Pulmonary artery endothelial cell (primary cell): ENCODE measurements at places on chromosomes 4 and X. TPM values are rescaled to one million over a fixed set of nuclear protein-coding genes. Genes with fewer than 3 reads are reported as not detected.

Gene STK26
- total RNA-seq, result 0.33 and 7.7 TPM in 2 replicates

DNA sequence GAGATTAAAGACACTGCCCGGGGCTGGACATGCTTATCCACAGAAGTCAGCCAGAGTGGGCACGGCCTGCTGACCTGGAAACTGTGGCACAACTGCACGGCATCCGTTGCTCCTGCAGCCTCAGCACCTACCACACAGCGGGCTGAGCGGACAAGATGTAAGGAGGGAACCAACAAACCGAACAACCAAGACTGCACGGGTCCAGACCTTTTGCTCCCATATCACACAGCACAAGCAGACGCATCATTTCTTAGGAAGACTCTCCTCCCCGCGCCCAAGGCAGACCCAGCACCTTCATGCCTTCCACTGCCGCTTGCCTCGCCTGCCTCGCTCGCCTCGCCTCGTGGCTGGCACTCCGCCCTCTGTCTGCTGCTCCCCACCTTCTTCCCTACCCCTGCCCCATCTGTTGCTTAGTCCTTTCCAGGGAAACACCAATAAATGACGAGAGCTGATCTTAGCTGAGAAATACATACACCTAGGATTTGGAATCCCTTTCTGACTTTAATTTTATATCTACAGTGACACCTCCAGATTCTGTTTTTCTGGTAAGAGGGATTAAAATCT is 79.0 kb downstream of the AFAP1 start:
- DNase-seq, result no peak

Gene GPR50
- total RNA-seq, result not detected in 2 replicates

Gene HELT
- total RNA-seq, result not detected in 2 replicates

DNA sequence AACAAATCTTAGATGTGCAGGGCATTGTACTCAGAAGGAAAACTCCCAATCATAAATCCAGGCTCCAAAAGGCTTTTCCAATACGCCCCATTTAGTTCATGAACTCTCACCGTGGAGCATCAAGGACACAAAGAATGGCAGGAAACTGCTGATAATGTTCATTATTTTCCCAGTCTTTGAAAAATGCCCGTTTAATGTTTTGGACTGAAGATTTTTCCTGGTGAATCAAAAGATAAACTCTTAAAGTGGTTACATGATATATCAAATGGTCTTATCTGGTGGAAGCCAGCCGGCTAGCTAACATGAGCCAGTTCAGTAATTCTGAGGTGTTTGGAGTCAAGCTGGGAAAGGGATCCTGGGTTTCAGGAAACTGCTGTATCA is 62.1 kb upstream of the AP1S2 start:
- DNase-seq, result peak; percentile 4

GRCh38 chrX:7134981-7135380 is 12.5 kb upstream of the STS start:
- no peak for DNase-seq

DNA sequence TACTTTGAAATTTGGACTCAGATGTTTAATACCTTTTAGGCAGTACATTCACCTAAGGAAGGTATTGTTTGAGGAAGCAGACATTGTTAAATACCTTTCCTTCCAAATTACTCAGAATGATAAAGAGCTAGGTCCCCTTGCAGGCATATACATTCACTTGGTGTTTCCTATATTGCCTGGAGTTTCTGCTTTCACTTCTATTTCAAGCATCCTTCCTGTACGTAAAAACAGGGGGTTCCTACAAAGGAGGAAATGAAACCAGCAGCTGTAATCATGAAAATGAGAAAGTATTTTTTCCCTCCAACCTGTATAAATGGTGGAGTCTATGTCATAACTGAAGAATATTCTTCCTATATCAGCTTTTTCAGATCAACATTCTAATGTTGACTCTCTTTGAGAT is 90.4 kb upstream of the RASGEF1B start:
- DNase-seq, result no peak

GRCh38 chr4:15402974-15403373 is 24.9 kb upstream of the C1QTNF7 start:
- DNase-seq, result no peak

DNA sequence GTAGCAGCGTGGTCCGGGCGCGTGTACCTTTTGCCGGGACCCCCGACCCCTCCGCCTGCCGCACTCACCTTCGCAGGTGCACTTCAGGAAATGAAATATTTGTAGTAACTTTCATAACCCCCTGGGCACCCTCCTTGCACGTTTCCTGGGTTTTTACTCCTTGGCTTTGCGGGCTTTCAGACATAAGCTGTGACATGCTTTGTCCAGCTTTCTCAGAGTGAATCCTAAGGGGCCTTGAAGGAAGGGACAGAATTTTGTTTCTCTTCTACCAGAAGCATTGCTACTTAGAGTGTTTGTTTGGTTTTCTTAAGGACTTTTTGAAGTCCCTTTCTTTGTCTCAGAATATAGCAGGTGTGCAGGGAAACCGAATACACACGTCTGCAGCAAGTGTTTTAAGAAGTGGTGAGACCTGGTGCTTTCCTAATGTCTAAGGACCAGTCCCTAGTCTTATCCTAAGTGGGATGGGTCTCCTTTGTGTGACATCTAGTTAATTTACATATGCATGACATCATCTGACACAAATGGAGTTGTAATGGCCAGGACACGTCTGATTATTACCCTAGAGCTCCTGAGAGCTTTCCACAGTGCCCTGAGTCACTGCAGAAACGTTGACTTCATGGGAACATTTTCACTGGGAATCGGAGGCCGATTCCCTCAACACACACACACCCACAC is 1.3 kb downstream of the FAM149A start:
- DNase-seq, result no peak

GRCh38 chrX:104122829-104123228 is 10.5 kb downstream of the ZCCHC18 start:
- DNase-seq, result no peak

GRCh38 chr4:184932343-184932742 is 85.9 kb upstream of the HELT start:
- no peak for DNase-seq

DNA sequence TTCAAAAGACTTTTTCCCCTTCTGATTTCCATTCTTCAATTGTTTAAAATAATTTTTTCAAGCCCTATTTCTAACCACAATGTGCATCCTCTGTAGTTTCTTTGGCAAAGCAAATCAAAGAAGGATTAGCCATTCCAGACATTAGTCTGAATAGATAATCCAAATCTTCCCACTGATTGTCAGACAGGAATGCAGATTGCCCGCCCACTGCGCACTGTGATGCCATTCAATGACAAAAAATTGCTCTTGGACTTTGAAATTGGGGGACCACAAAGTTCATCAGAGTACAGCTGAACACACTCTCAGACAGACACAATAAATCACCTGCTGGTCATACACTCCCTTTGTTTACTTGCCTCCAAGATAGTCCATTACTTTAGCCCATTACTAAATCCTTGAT is 216.5 kb upstream of the DKK2 start:
- DNase-seq, result no peak

Gene TRIM2
- 12.7 and 27.1 TPM in 2 replicates for total RNA-seq

DNA sequence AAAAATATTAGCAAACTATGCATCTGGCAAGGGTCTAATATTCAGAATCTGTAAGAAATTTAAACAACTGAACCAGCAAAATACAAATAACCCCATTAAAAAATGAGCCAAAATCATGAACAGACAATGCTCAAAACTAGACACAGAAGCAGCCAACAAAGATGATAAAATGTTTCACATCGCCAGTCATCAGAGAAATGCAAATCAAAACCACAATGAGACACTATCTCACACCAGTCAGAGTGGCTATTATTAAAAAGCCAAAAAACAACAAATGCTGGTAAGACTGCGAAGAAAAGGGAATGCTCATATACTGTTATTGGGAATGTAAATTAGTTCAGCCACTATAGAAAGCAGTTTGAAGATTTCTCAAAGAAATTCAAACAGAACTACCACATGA is 201.3 kb upstream of the CPEB2 start:
- DNase-seq, result no peak

- DNase-seq, result no peak
These were observed 32.5 kb downstream of the TACC3 start for GRCh38 chr4:1753697-1754311.

Gene DAPP1
- total RNA-seq, result not detected in 2 replicates

Gene ELMOD2
- 15.9 and 16.0 TPM in 2 replicates for total RNA-seq

DNA sequence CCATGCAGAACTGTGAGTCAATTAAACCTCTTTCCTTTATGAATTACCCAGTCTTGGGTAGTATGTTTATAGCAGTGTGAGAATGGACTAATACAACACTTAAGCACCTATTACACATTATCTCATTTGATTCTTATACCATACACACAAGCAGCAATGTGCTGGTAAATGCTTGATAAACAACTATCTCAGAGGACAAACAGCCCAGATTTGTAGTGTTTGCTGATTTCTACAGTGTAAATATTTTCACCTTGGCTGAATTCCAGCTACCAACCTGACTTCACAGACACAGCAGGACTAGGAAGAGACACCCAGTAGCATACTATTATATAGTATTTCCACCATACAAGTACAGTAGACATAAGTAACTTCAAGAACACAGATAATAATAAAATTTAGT is 406.5 kb upstream of the CNKSR2 start:
- no peak for DNase-seq

Gene SPANXN3
- total RNA-seq, result not detected in 2 replicates

DNA sequence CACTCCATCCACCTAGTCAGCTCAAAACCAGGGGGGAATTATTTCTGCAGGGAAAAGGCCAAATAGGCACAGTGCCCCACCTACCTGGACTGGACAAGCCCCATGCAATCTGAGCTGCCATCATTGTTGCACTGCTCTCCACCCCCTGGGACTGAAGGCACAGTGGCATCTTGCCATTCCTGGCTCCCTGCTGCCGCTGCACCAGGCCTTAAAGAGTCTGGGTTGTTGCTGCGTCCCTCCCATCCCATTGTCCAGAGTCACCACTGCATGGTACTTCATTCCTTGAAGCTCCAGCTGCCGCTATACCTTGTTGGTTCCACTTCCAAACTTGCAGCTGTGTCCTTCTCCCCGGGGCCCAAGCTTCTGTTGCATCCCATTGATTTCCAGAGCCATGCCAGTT is 629.7 kb downstream of the STIM2 start:
- no peak for DNase-seq

GRCh38 chr4:39286263-39286662 is 79.9 kb downstream of the RFC1 start:
- DNase-seq, result no peak

DNA sequence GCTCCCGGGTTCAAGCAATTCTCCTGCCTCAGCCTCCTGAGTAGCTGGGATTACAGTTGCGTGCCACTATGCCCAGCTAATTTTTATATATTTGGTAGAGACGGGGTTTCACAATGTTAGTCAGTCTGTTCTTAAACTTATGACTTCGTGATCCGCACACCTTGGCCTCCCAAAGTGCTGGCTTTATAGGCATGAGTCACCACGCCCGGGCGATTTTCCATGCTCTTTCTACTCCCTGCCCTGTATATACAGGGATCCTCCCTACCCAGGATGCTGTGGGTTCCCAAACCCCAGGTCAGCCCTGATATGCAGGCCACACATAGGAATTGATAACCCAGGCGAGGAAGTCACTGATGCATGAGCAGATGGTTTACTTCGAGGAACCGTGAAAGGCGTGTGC is 31.4 kb downstream of the SSX5 start:
- no peak for DNase-seq

DNA sequence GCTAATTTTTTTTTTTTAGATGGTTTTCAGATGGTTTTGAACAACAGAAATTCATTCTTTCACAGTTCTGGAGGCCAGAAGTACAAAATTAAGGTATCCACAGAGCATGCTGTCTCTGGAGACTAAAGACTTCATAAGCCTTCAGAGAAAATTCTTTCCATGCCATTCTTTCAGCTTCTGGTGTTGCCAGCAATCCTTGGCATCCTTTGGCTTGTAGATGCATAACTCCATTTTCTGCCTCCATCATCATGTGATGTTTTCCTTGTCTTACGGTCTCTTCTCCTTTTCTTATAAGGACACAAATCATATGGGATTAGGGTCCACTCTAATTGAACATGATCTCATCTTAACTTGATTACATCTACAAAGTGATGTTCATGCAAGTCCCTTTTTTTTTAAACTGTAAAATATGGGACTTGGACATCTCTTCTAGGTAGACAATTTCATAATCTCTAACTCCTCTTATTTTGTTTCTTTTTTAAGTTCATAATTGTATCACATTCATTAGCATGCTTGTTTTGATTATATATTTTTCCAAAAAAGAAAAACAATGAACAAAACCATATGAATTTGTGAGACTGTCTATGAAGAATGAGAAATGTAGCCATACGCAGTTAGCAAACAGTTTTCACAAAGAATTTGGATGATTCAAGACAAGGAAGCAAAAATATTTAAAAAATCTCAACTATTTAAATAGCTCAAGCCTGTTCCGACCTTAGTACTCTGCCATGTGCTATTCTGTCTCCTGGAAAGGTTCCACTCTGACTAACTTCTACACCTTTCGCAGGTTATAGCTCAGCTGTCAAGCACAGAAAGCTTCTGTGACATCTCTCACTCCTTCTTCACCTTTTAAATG is 53.1 kb upstream of the GIMD1 start:
- no peak for DNase-seq

Gene SPACA5
- not detected in 2 replicates for total RNA-seq

Gene VCX
- not detected in 2 replicates for total RNA-seq

- no peak for DNase-seq
These were observed 34.7 kb upstream of the ASMTL start for GRCh38 chrX:1487401-1487800.

GRCh38 chr4:26431461-26432180 is 58.7 kb downstream of the CCKAR start:
- no peak for DNase-seq

GRCh38 chrX:153728095-153728494 is 3.4 kb downstream of the ABCD1 start:
- no peak for DNase-seq

DNA sequence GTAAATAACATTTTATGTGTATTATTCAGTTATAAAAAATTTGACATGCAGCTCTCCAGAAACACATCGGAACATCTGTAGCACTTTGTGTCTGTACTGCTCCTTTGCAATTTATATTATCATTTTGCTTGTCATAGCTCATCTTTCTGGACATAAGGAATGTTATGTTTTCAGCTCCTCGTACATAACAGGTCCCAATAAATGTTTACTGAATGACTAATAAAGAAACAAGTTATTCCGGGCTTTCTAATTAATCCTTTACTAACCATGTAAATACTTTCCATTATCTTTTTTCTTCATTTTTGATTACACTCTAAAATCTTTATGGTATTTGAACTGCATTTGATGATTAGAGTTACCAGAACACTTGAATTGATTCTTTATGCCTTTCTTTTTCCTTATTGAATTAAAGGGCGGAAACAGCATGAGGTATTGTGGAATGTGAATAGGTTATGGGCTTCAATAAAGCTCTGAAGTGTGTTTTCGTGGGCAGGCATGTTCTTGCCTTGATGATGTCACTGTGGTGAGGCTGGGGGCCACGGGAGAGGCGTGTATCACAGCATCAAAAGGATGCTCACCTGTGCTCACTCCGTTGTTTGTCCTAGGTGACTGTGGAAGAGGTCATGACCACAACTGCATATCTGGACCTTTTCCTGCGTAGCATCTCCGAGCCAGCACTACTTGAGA is 131.6 kb downstream of the GATB start:
- DNase-seq, result no peak

- no peak for DNase-seq
These were observed 437.2 kb upstream of the ZFP42 start for GRCh38 chr4:187558391-187558790.

GRCh38 chr4:76624241-76624681 is 189.2 kb downstream of the SHROOM3 start:
- DNase-seq, result no peak

Gene SGMS2
- total RNA-seq, result 78.6 and 121 TPM in 2 replicates
